ENCODE measurements at places on chromosomes 4 and X.

DNA sequence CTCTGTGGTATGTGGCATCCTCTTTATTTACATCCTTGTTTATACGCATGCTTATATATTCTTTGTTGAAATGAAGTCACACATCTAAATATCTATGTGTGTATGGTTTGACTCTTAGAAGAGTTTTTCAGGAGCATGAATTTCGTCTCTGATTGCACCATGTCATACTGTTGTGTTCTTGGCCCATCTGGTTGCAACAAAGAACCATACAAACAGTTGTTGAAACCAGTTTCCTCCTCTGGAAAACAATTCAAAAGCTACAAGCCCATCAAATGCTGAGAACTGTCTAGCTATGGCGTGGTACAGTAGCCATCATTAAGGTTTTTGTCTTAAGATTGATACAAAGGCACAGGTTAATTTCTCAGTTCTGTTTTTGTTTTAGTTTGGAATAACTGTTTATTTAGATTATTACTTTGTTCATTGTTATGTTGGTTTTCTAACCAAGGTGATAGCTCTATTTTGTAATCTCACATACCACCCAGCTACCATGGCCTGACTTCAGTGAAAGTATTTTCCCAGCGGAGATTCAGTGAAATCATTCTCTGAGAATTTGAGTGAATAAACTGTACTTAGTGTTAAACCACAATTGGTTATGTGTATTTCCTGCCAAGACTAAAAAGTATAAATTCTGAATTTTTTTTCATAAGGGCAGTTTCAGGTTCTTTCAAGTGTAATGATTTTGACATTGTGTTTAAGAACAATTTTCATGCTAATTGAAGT, 91.0 kb downstream of the ARHGAP24 start:
- no peak for DNase-seq

- no peak for DNase-seq
Observed at GRCh38 chrX:153926858-153927671, 1.0 kb upstream of the ARHGAP4 start.

- DNase-seq = no peak
Observed at GRCh38 chr4:10971800-10972401, 287.3 kb upstream of the CLNK start.

GRCh38 chr4:120062663-120063195, 3.9 kb downstream of the MAD2L1 start:
- no peak for DNase-seq

DNA sequence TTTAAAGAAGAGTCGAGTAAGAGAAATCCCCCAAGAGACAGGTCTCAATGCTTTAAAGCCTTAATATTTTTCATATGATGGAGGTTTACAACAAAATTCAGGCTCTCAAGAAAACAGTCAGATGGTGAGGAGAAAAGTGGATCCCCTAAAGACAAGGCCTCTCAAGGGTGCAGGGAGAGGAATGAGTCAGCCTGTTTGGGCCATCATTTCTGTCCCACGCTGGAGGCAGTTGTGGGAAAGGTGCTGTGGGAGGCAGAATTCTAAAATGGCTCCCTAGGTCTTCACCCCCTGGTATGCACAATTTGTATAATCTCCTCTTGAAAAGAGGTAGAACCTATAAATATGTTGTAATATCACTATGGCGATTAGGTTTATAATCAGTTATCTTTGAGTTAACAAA, 4.6 kb upstream of the TIFA start:
- no peak for DNase-seq

DNA sequence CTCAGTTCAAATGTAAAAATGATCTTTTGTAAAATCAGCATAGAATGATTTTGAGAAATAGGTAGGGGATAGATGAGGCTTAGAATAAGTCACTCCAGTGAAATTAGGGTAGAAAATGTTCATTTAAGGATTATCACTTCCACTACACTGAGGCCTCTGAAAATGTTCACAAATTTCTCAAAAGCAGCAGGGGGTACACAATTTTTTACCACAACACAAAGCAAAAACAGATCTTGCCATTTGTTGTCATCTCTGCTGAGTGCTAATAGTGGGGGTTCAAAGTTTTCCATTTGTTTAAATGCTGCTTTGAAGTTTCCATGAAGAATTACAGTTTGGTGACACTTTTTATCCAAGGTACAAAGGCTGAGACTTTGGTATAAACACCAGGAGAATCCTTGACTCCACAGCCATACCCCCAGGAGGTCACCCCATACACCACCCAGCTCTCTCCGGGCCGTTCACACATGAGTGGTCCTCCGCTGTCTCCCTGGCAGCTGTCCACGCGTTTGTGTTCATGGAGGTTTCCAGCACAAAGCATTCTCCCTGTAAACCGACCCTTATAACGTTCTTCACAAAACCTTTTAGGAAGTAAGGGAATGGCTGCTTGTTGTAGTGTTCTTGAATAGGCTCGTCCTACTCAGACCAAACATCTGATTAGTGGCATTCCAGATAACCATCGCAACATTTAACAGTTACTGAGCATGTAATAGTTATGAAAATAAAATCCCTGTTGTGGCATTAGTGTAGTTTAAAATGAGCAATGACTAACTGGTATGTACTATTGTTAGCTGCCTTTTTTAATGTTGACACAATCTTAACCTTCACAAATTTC, 71.0 kb downstream of the PRSS12 start:
- no peak for DNase-seq
